ENCODE measurements at places on chromosomes 7 and 10.

DNA sequence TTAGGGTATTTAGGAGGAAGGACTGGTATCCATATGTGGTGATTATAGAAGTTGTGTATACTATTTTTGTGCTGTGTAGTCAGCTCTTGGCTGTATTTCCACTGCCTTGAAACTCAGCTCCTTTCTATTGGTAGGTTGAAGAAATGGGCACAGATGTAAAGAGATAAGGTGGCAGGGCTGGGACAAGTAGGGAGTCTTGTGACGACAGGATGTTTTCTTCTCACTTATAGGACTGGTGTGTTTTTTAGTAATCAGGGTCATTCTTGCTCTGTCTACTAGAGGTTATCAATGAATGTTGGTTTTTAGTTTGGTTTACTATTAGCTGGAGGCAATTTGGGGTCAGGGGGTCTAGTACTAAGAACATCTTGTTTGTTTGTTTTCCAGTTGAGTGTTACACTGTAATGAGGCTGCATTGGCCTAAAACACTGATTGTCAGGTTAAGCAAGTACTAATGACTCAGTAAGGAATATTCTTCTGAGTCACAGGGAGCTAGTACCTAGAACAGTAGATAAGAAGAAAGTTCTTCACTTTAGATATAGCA, 11.8 kb downstream of the UBN2 start:
- peak; percentile 64 for DNase-seq

- DNase-seq: no peak
These were observed 2.8 kb upstream of the CFAP43 start for GRCh38 chr10:104234934-104235333.

DNA sequence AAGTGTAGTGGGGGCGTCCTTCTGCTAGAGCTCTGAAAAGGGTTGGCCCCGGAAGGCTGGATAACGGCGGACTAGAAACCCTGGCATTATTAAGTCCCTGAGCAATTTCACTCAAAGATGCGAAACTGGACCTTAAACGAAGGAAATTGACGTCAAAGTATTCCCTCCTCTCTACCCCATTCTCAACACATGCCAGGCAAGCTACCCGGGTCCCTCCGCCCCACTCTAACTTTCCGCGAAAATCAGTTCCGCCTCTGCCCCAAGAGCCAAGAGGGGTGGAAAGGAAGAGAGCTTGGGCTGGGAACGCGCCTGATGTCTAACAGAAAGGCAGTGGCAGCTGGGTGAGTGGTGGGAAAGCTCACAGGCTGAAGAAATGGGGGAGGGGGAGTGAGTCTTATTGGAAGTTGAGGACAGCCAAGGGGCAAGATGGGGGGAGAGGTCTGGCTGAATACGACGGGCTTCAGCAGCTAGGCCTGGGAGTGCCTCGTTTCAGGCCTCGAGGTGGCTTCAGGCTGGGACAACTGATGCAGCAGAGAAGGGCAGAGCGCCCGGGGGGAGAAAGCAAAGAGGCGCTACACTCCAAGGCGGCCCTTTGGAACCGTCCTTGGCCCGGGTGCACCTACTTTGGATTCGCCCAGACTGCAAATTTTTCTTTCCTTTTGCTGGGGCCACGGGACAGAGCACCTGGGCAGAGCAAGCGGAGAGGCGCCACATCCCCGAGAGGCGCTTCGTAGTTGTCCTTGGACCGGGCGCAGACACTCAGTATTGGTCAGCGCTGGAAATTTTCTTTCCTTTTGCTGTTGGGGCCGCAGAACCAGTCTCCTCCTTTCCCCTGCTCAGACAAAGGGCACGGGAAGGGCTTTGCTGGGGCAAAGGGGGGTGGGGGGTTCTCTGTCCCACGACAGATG, 2.0 kb upstream of the FEZF1 start:
- DNase-seq: no peak

DNA sequence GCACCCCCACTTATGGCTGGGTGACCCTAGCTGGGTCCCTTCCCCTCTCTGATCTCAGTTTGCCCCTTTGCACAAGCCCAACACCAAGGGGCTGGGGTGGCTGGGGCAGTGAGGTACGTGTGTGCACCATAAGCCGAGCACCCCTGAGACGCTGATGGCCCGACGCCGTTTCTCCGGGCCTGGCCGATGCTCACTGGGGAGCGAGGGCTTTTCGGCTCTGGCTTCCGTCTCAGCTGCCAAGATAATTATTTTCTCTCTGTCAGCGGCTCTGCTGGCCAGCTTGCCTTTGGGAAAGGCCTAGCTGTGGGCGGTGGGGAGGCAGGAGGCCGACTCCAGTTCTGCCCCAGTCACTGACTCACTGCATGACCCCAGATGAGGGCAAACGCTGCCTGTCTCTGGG, 91.0 kb downstream of the ZMIZ1 start:
- no peak for DNase-seq

- no peak for DNase-seq
These were observed 229.5 kb upstream of the PLXNA4 start for GRCh38 chr7:132805766-132806165.

- DNase-seq: no peak
These were observed 3.9 kb upstream of the HOXA2 start for GRCh38 chr7:27106181-27106900.

GRCh38 chr7:16526742-16527540, at the start of gene LRRC72:
TSS of gene LRRC72 (plus strand) at chr7:16526825. CDS start at chr7:16526953, 128 bp downstream.
- DNase-seq: no peak

DNA sequence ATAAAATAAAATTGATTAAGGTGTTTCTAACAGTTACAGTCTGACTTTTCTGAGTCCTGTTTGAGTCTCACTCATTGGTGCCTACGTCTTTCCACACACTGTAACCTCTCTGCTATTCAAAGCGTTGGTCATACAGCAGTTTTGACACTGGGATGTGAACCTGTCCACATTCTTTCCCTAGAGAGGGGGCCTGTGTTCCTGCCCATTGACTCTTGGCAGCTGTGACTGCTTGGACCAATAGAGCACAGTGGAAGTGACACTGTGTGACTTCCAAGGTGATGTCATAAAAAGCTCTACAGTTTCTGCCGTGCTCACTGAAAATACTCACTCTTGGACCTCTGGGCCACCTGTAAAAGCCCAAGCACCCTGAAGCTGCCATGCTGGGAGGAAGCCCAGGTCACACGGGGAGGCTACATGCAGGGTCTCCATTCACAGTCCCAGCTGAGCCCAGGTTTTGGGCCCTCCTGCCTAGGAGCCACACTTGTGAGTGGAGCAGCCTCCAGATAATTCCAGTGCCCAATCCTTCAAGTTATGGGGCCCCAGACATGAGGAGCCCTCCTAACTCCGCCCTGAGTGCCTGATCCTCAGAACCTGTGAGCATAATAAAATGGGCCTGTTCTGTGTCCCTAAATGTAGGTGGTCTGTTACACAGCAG, 704 bp upstream of the ANTXRL start:
- no peak for DNase-seq

GRCh38 chr10:133124357-133125211, 35.4 kb upstream of the KNDC1 start:
- peak; percentile 17 for DNase-seq

DNA sequence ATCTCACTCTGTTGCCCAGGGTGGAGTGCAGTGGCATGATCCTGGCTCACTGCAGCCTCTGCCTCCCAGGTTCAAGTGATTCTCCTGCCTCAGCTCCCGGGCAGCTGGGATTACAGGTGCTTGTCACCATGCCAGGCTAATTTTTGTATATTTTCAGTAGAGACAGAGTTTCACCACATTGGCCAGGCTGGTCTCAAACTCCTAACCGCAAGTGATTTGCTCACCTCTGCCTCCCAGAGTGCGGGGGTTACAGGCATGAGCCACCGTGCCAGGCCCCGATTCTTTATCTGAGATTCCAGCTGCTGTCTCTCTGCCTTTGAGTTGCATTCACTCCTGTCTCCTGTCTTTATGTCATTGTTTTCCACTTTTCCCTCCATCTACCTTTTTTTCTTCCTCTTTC, 168.7 kb downstream of the TMEM178B start:
- no peak for DNase-seq

- DNase-seq: no peak
These were observed 78.6 kb upstream of the SLC25A13 start for GRCh38 chr7:96400518-96400917.

GRCh38 chr10:89337484-89337883, 9.7 kb downstream of the IFIT3 start:
- peak; percentile 67 for DNase-seq

DNA sequence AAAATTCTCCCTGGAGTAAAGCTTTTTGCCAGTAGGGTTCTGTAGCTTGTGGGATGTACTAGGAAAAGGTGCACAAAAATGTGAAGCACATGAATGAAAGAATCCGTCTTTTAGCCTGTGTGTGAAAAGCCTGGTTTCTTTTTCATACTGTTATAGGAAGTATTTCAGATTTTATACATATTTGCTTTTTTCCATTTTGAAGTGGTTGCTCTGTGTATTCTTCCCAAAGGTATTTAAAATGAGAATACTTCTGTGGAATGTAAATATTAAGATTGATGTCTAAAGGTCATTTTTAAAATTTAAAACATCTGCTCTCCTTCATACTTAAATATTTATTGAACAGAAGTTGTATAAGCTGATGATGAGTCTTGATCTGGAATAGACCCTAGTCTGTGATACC, 96.8 kb downstream of the CDK14 start:
- DNase-seq: no peak

DNA sequence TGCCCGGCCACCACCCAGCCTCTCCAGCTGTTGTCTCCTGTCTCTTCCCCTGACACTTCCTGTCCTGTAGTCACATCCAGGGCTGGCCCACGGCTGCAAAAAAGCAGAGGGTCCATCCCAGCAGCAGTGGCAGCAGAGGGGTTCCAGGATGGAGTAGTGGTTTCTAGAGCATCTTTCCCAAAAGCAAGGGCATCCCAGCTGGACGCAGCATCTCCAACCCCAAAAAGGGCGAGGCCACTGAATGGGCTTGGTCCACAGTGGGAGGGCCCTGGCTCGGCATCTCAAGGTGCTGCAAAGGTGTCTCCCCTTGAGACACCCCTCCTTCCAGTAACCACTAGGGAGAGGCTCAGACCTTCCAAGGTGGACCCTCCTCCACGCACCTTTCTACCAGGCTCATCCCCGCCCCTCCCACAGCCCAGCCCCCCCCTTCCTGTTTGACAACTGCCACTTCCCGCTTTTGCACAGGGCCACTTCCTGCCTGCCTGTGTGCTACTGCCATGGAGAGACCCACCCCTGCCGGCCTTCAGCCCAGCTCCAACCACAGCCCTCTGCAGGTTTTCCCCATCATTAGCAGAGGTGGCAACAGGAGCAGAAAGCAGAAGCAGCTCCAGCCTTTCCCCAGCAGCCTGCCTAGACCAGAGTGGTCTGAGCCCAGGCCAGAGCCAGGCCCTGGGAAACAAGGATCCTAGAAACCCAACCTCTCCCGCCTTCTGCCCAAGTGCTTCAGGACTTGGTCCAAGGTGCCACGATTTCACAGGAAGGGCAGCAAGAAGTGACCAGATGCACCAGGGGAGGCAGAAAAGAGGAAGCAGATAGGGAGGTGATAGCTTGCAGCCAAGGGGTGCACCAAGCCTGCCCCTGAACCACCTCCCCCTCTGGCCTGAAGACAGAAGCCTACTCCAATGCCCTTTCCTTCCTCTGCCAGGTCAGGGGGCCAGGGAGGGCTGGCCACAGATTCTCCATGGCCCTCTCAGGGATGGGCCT, 8.6 kb downstream of the CAMK2G start:
- peak; percentile 80 for DNase-seq

DNA sequence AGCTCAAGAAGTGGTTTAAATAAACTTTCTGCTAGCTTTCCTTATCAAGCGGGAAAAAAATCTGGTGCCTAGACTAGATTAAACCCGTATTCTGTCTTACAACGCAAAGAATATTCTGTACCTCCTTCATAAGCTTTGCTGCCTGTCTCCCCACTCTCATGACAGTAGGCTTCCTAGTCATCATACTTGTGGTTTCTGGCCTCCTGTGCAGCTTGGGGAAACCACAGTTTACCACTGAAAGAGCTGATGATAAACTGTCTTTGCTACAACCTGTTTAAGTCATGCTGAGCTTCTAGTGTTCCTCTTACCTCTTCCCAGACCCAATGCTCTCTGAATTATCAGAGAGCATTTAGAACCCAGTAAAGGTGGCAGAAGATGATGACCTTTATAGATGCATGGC, 55.0 kb downstream of the PODXL start:
- DNase-seq: peak; percentile 81

- no peak for DNase-seq
These were observed 22.9 kb upstream of the DMTF1 start for GRCh38 chr7:87129332-87129731.

GRCh38 chr10:19847321-19847720, 31.1 kb downstream of the PLXDC2 start:
- no peak for DNase-seq

- DNase-seq: no peak
These were observed 59.8 kb upstream of the PTN start for GRCh38 chr7:137403353-137403695.

DNA sequence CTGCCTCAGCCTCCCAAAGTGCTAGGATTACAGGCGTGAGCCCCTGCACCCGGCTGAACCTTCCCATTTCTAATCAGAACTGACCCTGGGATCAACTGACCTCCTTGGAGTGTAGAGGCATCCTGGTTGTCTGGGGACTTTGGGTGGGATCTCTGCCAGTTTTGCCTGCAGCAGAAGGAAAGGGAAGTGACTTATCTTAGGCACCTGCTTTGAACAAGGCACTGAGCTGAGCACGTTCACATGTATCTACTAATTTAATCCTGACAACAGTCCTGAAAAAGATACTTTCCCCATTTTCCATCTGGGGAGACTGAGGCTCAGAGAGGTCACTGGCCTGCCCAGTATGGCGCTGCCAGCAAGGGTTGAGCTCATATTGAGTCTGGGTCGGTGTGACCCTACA, 153.4 kb downstream of the CUX1 start:
- DNase-seq: no peak

GRCh38 chr7:151431281-151431767, 8.6 kb downstream of the CRYGN start:
- DNase-seq: no peak

DNA sequence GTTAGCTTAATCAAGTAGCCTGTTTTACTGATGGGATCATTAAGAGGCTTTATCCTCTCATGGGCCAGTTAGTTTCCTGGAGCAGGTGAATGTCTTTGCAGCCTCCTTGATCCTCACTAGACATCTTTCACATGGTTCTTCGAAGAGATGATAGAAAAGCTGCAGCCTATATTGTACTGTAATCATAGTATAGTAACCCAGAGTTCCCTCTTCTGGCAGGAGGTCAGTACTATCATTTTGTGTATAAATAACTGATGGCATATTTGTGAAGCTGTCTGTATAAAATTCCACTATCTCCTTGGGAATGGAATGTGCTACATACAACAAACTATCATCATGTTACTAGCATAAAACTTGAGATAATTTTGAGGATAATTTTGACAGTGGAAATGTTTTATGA, 123.8 kb upstream of the PRPS1L1 start:
- DNase-seq: no peak

DNA sequence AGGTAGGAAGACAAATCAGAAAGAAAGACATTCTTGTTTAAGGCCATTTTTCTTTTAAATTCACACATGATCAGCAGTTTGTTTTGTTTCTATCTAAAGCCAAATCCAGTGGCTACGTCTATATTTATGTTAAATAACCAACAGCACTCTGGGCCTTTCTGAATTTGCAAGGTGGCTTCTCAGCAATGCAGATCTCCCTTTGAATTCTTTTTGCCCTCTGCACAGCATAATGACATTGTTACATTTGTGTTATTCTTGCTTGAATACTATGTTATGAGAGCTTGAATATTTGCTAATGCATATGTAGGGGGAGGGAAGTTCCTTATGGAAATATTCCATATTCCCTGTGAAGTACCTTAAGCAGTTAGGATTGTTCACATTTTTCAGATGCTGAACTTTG, 73.4 kb upstream of the PPP1R17 start:
- no peak for DNase-seq

All from activated CD4-positive, alpha-beta T cell treated with anti-CD3 and anti-CD28 coated beads, Interleukin-2, Interleukin-6, amounts not matched to agents 100 ng/mL and 50 ng/mL, durations not matched to agents 16 hours and 8 hours (primary cell).